ENCODE measurements at places on chromosomes 7 and 10.

DNA sequence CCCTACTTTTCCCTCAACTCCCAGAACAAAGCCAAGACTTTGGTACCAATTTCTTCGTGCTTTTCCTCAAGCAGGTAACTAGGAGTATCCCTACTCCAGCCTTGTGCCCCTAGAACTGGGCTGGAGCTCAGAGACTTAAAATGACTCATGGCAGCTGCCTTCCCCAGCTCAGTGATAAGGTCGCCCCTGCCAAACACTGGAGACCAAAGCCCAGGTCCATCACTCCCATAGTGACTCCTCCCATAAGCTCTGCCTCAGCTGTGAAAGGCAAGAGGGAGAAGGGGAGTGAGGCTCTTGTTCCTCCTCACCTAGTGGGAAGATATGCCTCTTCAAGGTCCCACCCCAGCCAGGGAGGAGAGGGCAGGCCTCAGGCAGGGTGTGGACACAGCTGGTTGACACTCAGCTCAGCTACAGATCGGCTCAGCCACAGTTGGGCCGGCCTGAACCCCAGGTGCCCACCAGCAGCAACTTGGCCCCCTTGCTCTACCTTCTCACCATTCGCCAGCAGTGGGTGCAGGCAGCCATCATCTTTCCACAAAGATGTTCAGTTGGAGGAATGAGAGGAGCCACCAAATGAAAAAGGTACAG, 13.8 kb upstream of the CYREN start:
- DNase-seq, result no peak

- no peak for DNase-seq
Measured at GRCh38 chr10:113399065-113399464, 153.8 kb upstream of the HABP2 start.

DNA sequence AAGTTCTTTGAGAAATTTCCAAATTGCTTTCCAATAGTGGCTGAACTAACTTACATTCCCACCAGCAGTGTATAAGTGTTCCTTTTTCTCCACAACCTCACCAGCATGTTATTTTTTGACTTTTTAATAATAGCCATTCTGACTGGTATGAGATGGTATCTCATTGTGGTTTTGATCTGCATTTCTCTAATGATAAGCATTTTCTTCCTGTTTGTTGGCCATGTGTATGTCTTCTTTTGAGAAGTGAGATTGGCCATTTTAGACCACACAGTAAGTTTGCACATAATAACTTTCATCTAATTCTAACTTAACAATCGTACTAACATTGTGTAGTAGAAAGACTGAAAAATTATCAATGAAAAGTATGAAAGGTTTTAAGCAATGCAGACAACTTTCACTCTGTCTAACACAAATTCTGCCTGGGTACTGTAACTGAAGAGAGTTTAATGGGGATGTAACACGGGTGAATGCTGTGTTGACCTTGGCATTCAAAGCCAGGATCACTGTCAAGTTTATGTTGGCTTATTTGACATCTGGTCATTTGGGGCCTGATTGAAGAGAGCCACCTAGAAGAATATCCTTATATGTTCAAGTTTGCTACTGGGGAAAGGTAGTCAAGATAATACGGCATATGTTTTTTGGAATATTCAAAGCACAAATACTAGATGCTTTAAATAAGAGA, 50.4 kb downstream of the FAM171A1 start:
- no peak for DNase-seq

DNA sequence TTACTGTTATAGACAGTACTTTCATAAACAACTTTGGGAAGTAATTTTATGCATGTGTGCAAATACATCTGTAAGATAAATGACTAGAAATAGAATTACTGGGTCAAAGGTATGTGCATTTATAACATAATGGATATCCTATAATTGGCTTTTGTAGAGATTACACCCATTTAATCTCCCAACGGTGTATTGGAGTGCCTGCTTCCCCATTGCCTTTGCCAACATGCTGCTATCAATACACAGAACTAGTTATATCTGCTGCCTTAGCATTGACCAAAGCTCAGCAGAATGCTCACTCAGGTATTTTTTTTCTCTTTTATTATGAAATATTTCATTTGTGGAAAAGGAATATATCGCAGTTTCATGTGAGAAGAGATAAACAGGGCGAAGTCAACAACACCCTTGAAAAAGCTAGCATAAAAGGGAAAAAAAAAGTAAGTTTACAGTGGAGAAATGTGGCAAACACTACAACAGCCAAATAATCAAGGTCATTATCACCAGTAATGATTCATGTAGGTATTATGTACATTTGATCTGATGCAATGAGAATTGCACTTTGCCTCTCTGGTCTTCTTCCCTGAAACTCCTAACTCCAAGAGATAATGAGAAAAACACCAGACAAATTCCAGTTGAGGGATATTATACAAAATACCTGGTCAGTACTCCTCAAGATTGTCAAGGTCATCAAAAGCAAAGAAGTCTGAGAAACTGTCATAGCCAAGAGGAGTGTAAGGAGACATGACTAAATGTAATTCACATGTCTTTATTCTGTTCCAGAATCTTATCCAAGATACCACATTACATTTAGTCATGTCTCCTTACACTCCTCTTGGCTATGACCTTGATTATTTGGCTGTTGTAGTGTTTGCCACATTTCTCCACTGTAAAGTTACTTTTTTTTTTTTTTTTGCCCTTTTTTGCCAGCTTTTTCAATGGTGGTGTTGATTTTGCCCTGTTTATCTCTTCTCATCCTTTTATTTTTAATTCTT, 36.8 kb downstream of the MARCHF5 start:
- no peak for DNase-seq

DNA sequence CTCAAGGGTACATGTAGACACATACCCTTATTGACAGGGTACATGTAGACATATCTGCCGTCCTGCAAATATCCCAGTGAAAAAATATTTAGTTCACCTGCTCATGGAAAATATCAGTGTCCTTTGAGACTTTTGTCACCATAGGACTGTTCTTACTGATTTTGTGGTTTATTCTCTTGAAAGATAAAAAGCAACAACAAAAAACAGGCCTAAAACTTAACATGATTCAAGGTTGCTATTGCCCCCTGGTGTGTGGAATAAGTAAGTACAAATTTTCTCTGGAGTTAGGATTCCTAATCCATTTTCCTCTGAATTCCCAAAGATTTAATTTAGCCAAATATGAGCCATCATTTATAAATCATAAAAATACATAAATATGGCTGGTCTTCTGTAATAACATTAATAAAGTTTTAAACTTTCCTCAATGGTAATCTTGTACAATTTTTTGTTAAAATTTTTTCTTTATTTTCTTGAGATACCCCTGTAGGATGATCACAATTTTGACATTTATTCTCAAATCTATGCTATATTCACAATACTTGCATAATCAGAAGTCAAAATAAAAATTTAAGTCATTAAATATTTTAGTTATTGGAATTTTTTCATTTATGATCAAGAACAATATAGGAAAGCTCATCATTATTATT, 741.4 kb upstream of the POT1 start:
- DNase-seq, result no peak

DNA sequence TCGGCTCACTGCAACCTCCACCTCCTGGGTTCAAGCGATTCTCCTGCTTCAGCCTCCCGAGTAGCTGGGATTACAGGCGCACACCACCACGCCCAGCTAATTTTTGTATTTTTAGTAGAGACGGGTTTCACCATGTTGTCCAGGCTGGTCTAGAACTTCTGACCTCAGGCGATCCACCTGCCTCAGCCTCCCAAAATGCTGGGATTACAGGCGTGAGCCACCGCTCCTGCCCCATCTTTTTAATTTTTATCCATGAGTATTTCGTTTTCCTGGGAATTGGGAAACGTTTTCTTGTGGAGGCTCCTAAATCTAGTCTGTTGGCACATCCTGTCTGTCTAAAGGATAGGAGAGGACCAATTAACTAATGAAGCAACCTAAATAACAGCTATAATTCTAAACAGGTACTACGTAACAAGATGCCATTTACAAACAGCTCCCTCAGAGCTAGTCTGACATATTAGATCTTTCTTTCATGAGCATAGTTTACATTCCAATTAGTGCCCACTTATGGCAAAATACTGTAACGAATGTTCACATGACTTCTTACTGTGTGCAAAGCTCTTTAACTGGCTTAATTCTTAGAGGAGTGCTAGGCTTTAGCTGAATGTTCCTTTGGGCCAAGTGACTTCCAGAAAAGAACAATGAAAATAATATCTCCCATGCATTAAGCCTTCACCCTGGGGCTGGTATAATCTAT, 151.0 kb upstream of the YAE1 start:
- no peak for DNase-seq

GRCh38 chr10:131776496-131776895, 124.3 kb upstream of the PPP2R2D start:
- DNase-seq, result no peak

DNA sequence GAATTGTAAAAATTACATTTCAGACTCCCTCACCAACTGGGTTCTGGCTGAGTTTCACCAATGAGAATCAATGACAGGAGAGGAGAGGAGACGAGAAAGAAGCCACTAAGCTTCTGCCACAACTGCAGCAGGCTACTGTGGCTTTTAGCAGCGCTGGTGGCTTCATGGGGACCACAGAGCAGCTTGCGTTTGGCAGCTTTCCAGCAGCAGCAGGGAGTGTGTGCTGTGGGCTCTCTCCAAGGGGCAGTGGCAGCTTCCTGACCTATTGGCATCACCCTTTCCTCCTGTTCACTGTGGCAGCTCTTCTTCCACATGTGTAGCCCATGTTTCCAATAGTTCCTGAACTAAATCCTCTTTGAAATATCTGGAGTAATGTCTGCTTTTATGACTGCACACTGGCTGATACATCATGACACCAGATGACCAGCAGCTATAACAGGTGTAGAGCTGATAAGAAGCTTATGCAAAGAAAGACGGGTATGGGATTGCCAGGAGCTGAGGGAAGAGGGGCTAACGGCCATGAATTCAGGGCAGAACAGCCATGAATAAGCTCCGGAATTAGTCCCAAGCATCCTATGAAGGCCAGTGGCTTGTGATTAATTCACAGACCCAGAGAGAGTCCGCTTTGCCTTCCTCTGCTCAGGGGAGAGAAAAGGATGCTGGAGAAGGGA, 46.8 kb downstream of the KCNH2 start:
- DNase-seq, result no peak

DNA sequence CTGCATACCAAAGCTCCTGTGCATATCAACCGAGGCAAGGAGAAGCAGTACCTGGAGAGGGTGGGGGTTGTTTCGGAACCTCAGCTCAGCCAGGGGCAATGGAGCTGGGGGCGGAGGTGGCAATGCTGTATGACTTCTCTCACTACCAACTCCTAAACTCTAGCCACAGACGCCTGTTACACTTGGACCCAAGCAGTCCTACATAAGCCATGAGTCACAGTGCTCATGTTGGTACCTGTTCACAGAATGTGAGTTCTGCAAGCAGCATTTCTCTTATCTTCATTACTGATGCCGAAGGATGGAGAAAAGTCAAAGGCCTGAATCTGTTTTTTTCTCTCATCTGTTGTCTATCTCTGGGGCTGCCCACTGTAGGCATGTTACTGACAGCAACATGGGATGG, 3.2 kb upstream of the RAB18 start:
- DNase-seq, result no peak

DNA sequence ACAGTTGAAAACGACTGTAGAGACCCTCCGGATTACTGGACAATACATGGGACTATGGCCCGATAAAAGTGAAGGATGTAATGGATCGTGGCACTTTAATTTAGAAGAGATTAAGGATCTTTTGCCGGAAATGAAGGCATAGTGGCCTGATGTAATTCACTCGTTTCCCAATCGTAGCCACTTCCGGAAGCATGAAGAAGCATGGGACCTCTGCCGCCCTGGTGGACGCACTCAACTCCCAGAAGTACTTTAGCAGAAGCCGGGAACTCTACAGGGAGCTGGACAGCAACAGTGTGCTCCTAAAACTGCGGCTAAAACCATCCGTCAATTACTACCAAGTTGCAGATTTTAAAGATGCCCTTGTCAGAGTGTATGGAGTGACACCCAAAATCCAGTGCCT, 59.6 kb upstream of the NUPR2 start:
- no peak for DNase-seq

- peak; percentile 13 for DNase-seq
Measured at GRCh38 chr10:14124941-14125340, 205.8 kb downstream of the FRMD4A start.

GRCh38 chr7:18221377-18222293, 194.0 kb upstream of the PRPS1L1 start:
- no peak for DNase-seq

DNA sequence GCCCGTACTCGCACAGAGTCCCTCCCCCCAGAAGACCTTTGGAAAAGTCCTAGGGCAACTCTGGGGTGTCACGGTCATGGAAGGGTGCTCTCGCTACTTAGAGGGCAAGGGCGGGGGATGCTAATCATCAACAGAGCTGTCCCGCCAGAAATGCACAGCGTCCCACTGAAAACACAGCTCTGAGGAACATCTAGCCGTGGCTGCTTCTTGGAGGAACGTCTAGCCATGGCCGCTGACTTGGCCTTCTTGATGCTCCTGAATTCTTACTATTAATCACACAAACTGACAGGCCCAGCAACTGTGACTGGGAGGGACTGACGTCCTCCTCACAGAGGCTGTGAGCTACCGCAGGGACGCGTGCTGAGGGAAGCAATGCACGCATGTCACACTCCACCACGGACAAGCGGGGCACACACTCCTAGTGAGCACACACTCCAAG, 1.7 kb downstream of the TUBGCP2 start:
- DNase-seq, result no peak

GRCh38 chr7:75892634-75893272, 13.9 kb downstream of the RHBDD2 start:
- DNase-seq, result no peak

- DNase-seq, result no peak
Measured at GRCh38 chr10:83961620-83962019, 177.7 kb upstream of the GHITM start.

DNA sequence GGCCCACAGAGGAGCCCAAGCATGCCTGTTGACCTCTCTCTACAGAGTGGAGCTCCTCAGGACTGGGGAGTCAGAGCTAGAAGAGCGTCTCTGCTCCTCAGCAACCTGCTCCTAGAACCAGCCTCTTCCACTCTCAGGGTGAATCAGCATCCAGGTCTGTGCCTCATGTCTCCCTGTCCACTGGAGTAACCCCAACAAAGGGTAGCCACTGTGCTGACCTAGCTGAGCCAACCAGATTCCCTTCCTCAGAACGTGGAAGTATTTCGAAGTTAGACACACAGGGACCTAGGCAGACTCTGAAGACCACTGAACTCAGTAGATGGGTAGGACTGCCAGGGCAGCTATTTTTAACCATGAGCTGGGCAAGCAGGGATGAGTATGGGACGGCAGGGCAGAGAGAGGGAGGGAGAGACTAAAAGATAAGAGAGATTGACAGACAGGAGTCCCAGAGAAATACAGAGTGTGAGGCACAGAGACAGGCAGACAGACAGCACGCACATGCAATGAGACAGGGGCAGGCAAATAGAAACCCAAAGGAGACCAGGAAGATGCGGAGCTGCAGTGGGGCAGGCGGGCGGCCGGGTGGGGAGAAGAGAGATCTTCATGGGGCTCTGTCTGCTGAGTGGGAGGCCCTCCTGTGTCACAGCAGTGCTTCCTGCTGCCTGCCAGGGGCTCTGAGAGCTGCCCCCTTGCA, 56.7 kb downstream of the OSBPL3 start:
- DNase-seq, result no peak
